ENCODE measurements at places on chromosomes 4 and X.

DNA sequence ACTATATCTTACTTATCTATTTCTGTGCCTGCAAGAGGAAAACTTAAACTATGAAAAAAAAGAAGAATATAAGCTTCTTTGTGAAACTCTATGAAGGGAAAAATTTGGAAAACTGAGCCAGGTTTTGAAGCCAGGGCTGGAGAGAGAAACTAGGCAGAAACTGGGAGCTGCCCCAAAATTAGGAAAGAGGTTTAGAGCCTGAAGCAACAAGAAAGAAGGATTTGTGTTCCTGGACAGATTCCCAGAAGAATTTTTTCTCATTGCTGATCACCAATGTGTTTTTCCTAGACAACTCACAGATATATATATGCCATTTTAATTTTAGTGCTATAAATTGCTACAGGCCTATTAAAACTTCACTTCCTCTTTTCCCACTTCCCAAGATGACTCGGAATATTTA, 245.0 kb upstream of the GEMIN8 start:
- no peak for DNase-seq

DNA sequence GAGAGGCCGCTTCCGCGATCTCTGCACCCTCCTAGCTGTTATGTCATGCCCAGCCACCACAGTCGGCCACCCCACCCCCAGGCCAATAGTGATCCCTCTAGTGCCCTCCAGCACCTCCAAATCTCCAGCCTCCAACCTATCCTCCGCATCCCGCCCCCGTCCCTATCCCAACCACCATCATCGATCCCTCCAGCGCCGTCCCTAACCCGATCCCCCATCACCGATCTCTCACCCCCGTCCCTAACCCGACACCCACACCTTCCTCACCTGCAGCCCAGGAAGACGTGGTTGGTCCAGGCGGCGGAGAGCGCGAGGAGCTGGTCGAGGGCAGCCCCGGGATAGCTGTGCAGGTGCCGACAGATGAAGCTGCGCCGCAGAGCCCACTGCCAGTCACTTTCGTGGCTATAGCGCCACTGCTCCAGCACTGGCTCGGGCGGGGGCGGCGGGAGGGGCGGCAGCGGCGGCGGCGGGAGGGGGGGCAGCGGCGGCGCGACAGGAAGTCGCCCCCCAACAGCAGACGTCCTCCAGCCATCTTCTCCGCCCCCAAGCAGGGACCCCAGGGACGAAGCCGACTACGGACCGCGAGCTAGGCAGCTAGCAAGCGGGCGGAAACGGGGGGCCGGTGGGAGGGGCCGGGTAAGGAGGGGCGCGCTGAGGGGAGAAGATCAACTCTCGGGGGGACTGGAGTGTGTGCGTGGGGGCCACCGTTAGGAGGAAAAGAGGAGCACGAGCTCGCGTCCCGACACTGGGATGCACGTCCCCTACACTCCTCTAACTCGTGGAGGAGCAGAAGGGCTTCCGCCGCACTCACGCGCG, 552 bp downstream of the NKRF start:
- no peak for DNase-seq

- DNase-seq: no peak
Measured at GRCh38 chr4:31727030-31727429, 1006.9 kb downstream of the PCDH7 start.

DNA sequence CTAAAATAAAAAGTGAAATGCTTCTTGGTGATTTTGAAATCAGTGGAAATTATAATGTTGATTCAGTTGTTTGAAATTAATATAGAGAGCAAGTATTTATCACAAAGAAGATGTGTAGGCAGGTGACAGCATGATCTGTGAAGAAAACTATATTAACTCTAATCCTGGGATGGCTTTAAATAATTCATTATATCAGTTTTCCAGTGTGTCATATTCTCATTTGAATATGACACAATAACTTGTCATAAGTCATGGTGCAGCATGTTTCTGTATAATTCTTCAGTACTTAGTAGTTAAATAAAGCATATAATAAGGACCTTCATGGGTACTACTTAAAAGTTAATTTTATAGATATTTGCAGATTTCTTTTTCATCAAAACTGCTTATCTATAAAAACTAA, 573.6 kb downstream of the INPP4B start:
- DNase-seq: no peak

DNA sequence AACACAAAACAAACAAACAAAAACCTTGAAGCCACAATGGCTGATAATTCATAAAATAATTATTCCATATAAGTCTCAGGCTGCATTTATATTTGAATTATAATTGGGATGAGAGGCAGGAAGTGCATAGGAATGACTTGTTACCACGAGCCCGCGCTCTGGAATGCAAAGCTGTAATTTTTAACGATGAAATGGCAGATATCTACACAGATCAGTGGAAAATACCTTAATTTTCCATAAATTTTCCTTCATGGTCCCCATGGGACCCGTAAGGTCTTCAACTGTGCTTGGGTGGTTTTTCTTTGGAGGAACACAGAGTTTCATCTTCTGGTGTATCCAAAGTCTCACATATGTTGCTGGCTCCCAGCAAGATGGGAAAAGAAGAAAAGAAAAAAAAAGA, 226.8 kb downstream of the SHOX start:
- DNase-seq: no peak

DNA sequence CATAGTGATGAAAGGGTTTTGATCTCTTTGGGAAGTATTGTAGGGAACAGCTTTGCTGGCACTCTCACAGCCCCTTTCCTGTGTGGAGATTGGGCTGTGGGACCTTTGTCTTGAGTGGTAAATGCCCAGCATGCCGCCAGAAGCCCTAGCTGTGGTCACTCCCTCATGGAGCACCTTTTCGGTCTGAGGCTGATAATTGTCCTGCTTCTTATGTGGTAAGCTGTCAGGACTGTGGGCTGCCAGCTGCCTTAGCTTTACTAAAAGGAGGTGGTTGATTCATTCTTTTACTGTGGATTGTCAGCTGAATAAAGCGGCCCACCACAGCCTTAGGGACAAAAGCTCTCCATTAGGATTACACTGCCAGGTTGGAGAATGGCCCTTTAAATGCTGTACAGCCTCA, 7.1 kb downstream of the PASD1 start:
- DNase-seq: no peak

DNA sequence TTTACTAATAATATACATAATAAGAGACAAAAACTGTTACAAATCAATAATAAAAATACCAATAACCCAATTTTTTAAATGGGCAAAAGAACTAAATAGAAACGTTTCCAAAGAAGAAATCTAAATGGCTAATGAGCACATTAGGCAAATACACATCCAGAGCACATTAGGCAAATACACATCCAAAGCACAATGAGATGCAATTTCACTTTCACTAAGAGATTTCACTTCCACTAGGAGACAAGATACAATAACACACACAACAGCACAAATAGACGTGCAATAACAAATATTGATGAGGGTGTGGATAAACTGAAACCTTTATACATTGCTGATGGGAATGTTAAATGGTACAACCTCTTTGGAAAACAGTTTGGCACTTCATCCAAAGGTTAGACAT, 250.7 kb downstream of the ARAP2 start:
- DNase-seq: no peak

DNA sequence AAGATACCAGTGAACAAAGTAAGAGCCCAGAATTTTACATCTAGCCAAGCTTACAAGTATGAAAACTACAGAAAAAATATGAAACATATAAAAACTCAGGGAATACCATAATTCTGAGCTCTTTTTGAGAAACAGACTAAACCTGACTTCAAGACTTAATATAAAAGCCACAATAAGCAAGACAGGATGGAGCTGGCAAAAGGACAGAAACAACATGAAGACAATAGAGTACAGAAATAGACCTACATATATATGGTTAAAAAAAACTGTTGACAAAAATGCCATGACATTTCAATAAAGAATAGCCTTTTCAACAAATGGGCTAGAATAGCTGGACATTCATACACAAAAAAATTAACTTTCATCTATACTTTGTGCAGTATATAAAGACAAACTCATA, 49.4 kb downstream of the UBA6 start:
- no peak for DNase-seq

DNA sequence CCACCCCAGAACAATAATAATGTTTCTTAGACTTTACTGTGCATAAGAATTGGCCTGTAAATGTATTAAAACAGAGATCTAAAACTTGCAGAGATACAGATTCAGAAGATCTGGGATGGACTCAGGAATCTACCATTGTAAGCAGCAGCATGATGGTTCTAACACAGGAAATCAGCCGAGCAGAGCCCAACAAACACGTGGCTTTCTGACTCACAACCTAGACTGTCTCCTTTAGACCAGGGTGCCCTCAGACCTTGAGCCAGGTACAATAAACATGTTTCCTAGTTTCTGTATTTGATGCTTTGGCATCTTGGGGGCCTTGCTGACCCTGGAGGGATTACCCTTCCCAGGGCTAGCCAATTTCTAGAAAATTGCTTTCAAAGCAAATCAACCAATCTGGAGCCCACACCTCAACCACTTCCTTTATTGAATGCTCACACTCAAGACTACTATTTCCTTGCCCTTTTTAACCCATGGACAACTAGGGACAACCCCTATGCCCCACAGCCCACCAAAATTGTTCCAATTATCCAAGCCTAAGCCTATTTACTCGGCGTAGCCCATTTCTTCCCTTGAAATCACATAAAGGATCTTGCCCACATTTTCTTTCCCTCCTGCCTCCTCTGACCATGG, 80.5 kb downstream of the TBC1D9 start:
- DNase-seq: no peak

DNA sequence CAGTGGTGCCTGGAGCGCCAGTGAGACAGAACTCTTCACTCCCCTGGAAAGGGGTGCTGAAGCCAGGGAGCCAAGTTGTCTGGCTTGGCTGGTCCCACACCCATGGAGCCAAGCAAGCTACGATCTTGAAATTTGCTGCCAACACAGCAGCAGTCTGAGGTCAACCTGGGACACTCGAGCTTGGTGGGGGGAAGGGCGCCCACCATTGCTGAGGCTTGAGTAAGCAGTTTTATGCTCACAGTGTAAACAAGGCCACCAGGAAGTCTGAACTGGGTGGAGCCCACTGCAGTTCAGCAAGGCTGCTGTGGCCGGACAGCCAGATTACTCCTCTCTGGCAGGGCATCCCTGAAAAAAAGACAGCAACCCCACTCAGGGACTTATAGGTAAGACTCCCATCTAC, 149.5 kb downstream of the EDA2R start:
- DNase-seq: no peak

- no peak for DNase-seq
Measured at GRCh38 chr4:166308647-166309046, 435.6 kb downstream of the TLL1 start.

GRCh38 chrX:87728024-87728423, 210.4 kb downstream of the KLHL4 start:
- DNase-seq: no peak

DNA sequence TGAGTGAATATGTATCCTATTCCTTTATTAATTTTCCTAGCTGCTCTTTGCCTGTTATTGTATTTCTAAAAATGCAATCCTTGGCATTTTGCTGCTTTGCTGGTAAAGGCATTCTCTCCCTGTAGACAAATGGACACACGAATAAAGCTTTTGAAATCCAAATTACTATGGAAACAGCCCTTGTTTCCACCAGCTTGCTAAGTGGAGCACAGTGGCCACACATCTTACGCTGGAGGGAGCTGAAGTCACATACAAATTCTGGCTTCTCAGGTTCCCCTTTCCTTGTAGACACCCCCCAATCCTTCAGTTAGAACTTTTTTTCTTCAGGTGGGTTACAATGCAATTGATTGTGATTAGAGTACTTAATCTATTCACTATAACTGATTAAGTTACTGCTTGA, 66.2 kb downstream of the AGA start:
- DNase-seq: no peak

- DNase-seq: no peak
Measured at GRCh38 chr4:184801781-184802696, 23.7 kb downstream of the ACSL1 start.

GRCh38 chr4:53545942-53546581, 45.2 kb downstream of the LNX1 start:
- DNase-seq: no peak

DNA sequence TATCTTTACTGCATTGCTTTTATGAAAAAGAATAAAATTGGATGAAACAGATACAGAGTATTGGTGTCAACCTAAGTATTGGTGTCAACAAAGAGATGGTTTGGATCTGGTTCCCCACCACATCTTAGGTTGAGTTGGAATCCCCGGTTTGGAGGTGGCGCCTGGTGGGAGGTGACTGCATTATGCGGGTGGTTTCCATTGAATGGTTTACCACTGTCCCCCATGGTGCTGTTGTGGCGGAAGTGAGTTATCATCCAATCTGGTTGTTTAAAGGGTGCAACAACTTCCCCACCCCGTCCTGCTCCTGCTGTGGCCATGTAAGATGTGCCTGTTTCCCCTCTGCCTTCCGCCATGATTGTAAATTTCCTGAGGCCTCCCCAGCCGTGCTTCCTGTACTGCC, 52.8 kb upstream of the CD99 start:
- DNase-seq: no peak

DNA sequence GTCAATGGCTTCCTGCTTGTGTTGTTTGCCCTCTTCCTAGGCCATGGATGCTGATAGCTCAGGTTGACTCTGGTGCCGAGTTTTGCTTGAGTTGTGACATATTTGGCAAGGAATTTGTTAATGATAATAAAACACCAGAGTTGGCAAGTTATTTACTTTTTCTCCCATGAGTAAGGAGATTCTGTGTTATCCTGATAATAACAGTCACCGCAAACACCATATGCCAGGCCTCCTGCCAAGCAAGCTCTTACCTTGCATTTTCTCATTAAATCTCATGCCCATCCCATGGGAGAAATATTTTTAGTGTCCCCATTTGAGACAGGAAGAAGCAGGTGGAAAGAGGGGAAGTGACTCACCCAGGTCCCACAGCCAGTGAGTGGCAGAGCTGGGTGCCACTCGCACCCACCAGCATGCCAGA, 67.4 kb upstream of the CLCN4 start:
- DNase-seq: no peak

DNA sequence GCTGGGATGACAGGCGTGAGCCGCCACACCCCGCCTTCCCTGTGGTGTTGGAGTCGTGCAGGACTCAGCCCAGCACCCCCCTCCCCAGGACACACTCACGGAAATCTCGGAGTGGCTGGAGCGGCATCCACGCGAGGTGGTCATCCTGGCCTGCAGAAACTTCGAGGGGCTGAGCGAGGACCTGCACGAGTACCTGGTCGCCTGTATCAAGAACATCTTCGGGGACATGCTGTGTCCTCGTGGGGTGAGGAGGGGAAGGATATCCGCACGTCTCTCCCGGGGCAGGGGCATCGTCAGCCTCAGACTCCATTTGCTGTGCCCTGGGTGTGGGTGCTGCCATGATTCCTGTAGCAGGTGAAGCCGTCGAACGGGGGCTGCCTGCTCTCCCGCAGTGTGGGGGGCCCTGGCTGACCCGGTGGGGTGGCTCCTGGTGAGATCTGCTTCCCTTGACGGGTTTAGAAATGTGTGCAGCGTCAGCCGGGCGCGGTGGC, 10.3 kb downstream of the PLCXD1 start:
- no peak for DNase-seq

DNA sequence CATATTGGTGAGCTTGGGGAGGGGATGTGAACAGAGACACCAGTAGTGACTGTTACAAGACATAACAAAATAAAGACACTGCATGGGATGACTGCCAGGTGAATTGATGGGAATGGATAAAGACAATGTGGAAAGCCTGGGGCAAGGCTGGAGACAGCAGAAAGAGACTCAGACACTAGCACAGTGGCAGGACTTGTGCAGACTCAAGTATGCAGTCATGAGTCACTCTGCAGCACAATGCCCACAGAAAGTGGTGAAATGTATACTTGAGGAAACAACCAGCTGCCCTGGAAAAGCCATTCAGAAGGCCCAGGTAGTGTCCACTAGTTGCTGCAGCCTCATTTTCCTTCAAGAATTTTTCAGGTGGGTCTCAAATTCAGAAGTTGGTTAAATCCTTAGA, 452.3 kb downstream of the MID1IP1 start:
- no peak for DNase-seq

All from skeletal muscle cell (primary cell).